NCI-H524 treated with DMSO at 0.1 percent for 48 hours (cell line): ENCODE measurements at places on chromosomes 16 and 17.
A peak's percentile ranks its signal among the peaks of the same experiment; 100 is the strongest.

- DNase-seq = no peak
These were observed 39.0 kb downstream of the CYB5D2 start for GRCh38 chr17:4182043-4182442.

DNA sequence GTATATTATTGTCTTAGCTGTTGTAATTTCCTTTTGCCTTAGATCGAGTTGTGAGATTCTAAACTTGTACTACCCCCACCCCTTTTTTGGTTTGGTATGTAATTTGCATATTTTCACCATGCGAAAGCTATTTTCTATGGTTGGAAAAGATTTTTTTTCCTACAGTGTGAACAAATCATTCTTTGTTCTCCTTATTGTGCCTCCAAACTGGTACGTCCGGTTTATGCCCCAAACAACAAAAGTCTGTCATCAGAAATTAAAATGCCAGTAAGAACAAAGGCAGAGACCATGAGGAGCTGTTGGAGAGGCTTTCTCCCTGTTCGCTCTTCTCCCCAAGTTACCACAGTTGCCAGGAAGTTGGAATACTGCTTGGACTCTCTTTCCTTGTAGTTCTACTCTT, 66.1 kb downstream of the BCAS3 start:
- DNase-seq = no peak

- DNase-seq = no peak
These were observed 22.4 kb downstream of the GAA start for GRCh38 chr17:80123791-80124190.

- DNase-seq = no peak
These were observed 43.3 kb upstream of the CHMP6 start for GRCh38 chr17:80948019-80948975.

GRCh38 chr16:11204513-11205047, 51.4 kb downstream of the SOCS1 start:
- no peak for DNase-seq

DNA sequence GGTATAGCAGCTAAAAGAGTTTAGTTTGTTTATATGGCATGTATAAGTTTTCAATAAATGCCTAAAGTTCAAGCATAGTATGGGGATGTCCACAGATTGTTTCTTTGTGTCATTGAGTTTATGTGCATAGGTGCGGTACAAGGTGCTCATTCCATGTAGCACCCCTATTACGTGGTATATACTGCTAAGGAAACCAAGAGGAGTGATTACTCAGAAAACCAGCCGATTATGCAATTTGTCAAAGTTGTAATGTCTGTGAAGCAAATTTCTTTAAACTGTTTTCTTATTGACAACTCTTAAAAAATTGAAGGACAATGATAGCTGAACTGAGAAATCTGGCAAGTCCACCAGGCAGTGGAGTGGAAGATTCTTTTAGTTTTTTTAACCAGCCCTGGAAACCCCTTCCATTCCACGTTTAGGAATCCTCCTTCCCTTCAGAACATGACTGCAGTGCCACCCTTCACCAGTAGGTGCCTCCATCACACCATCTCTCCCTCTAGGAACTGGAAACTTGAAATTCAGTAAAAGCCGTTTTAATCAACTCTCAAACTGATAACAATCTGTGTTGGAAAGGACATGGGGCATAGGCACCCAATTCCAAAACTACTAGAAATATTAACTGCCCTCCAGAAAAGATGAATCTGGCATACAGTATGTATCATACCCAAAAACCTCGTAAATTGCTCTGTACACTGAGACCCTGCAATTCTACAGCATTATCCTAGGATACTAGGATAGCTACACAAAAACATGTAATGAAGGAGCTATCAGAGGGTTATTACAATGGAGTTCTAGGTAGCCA, 43.5 kb downstream of the REXO5 start:
- DNase-seq = peak; percentile 23
